Calu3 (cell line): ENCODE measurements at places on chromosomes 1 and 21. TPM values are rescaled to one million over a fixed set of nuclear protein-coding genes. Genes with fewer than 3 reads are reported as not detected.

- H3K4me3 ChIP-seq, result no peak overlapping the region
- H3K27ac ChIP-seq, result peak overlapping the region; percentile 80
- no peaks in the 10 kb centered on the region for H3K27me3 ChIP-seq
- peak; percentile 19 for DNase-seq
These were observed 55.2 kb upstream of the PALMD start for GRCh38 chr1:99590578-99591209.

GRCh38 chr1:27704958-27705357 is 20.8 kb upstream of the FAM76A start:
- no peaks in the 10 kb centered on the region for H3K4me1 ChIP-seq
- H3K4me3 ChIP-seq, result no peak overlapping the region
- H3K27me3 ChIP-seq, result no peaks in the 10 kb centered on the region
- no peak for DNase-seq

DNA sequence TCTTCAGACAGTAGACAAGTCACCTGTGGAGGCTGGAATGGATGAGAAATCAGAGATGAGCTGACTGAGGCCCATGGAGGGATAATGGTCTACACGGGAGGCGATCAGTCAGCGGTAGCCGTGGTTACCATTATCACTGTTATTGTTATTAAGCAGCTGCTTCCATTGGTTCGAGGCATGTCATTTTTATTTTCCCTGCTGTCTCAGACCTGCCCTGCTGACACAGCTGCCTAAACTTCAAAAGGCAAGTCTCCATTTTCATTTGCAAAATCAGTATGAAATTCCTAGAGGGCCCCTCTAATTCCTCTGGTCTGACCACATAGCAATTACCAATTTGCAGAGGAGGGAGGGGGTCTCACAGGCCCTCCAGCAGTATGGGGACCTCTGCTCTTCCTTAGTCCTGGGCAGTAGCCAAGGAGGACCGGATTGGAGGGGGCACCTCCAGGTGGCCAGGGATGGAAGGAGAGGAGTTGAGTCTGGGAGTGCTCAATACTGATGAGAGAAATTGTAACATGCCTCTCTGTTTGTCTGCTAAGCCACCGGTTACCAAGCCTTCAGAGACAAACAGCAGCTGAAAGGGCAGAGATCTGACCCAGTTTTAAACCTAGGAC is 184.2 kb downstream of the TRABD2B start:
- H3K4me3 ChIP-seq, result no peak overlapping the region
- H3K36me3 ChIP-seq, result no peaks in the 10 kb centered on the region
- no peaks in the 10 kb centered on the region for H3K4me1 ChIP-seq
- no peak overlapping the region for H3K27ac ChIP-seq
- H3K27me3 ChIP-seq, result peaks cover 27% of the 10 kb centered on the region

GRCh38 chr1:111679541-111679940 is 59.7 kb downstream of the INKA2 start:
- DNase-seq, result no peak
- no peak overlapping the region for H3K27ac ChIP-seq
- peaks cover 4% of the 10 kb centered on the region for H3K36me3 ChIP-seq

DNA sequence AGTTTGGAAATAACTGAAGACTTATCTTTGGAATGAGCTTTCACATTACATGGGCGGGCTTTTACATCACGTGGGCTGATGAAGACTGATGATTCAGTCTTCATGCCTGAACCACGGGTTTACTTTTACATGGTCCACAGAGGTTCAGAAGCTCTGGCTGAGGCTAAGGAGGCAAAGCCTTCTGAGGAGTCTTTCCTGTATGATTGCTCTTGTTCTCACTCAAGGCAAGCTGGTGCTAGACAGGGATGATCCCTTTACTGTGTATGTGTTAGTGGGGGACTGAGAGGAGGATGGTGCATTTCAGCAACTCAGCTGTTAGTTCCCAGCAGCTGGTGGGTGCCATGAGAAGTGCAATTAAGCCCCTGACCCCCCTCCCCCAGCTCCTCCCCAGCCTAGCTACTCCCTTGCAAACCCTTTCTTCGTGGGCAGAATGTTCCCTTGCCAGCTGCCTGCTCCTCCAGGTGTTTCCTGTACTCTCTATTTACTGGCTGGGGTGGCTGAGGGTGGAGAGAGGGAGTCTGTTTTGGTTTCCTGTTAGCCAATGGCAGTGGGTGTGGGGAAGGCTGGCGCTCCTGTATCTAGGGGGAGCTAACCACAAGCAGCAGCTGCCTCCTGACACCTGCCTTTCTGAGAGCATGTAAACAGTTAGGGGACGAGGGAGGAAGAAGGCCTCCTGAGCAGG is 15.4 kb downstream of the BTG2 start:
- H3K27ac ChIP-seq, result no peak overlapping the region
- no peaks in the 10 kb centered on the region for H3K36me3 ChIP-seq
- peaks cover 11% of the 10 kb centered on the region for H3K4me1 ChIP-seq
- no peak overlapping the region for H3K4me3 ChIP-seq
- DNase-seq, result no peak
- H3K27me3 ChIP-seq, result peaks cover 97% of the 10 kb centered on the region

GRCh38 chr1:230725256-230726012 is 11.5 kb upstream of the AGT start:
- no peak overlapping the region for H3K4me3 ChIP-seq
- H3K27me3 ChIP-seq, result no peaks in the 10 kb centered on the region
- H3K36me3 ChIP-seq, result peaks cover 5% of the 10 kb centered on the region

- H3K36me3 ChIP-seq, result peaks cover 10% of the 10 kb centered on the region
- no peak overlapping the region for H3K4me3 ChIP-seq
These were observed 13.1 kb downstream of the RNF187 start for GRCh38 chr1:228500143-228500734.

DNA sequence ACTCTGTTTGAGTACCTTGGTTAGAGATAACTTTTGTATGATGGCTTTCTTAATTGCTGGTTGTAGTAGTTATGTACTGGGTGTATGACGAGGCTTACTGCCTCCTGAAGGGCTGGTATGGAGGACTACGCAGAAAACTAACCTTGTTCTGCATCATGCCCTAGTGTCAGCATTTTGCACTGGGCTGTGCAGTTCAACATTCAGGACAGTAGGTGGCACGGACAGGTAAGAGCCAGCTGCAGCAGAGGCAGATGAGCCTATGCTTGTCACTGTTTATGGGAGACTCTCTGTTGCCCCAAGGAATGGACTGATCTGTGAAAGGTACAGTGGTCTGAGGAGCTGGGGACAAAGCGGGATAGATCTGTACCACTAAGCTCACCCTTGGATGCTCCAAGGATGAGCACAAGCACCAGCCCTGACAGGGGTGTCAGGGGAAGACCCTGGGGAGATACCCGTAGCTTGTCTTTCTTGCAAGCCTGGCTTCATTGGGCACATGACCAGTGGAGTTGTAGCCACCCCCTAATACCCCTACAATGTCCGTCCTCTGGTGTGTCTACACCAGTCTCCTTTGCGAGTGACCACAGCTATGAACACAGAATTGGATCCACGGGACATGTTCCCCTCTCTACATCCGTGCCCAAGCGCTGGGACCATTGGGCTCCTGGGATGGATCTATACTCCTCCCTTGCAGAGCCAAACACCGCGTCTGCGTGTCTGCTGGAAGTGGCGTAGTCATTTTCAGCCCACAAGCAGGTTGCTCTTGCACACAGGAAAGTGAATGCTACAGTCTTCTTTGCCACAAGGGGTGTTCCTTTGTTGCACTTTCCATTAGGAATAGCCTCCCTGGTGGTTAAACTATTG is 51.1 kb upstream of the CFHR3 start:
- no peaks in the 10 kb centered on the region for H3K36me3 ChIP-seq
- H3K4me3 ChIP-seq, result no peak overlapping the region
- peak; percentile 83 for DNase-seq
- no peak overlapping the region for H3K27ac ChIP-seq
- H3K4me1 ChIP-seq, result no peaks in the 10 kb centered on the region

DNA sequence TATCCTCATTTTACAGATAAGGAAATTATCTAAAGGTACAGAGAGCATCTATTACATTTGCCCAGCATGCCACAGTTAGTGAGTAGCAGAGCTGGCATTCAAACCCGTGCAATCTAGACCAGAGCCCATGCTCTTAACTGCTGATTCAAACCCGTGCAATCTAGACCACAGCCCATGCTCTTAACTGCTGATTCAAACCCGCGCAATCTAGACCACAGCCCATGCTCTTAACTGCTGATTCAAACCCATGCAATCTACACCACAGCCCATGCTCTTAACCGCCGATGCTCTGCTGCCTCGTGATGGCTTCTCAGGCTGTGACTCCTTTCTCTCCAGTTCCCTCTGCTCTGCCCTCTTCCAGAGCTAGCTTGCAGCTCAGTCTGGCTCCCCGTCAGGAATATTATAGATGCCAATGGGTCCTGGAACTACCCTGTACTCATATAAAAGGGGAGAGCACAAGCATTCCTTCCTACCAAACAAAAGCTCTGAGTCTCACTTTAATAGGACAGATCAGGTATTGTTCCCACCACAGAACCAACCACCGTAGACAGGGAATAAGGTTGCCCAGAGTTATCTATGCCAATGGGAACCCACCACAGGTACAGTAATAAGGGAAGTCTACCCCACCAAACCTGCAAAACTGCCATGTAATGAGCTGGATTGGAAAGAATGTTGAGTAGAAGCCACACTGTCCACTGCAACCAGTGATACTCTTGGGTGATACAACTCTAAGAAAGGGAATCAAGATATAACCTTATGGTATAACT is 78.4 kb downstream of the SMYD3 start:
- no peak overlapping the region for H3K27ac ChIP-seq
- DNase-seq, result no peak
- no peaks in the 10 kb centered on the region for H3K36me3 ChIP-seq
- H3K4me3 ChIP-seq, result no peak overlapping the region

The ZNF593OS gene
- total RNA-seq, result not detected in 2 replicates

The SELENBP1 gene
- total RNA-seq, result 7.8 and 9.8 TPM in 2 replicates

The SHISA4 gene
- total RNA-seq, result 9.9 and 13.7 TPM in 2 replicates

The F11R gene
- 157 and 173 TPM in 2 replicates for total RNA-seq
